Smooth muscle cell of trachea (primary cell): ENCODE measurements at places on chromosomes 6 and 20. TPM values are rescaled to one million over a fixed set of nuclear protein-coding genes. Genes with fewer than 3 reads are reported as not detected.

The SLC22A1 gene
- total RNA-seq: 0.44 and 1.3 TPM in 2 replicates

The FAM217A gene
- not detected in 2 replicates for total RNA-seq

The MOG gene
- total RNA-seq: not detected in 2 replicates

The APCDD1L gene
- total RNA-seq: 3.6 and 17.5 TPM in 2 replicates

The OR2B3 gene
- not detected in 2 replicates for total RNA-seq

The RFX6 gene
- not detected in 2 replicates for total RNA-seq

The LAMP5 gene
- 0.15 TPM in 1 of 2 replicates, not detected in the other for total RNA-seq

The CSE1L gene
- 46.6 and 119 TPM in 2 replicates for total RNA-seq

The RHAG gene
- not detected in 2 replicates for total RNA-seq

The EFCAB8 gene
- total RNA-seq: 0.44 TPM in 1 of 2 replicates, not detected in the other

The SALL4 gene
- 0.15 and 0.17 TPM in 2 replicates for total RNA-seq

The LHFPL5 gene
- not detected in 2 replicates for total RNA-seq

The SRMS gene
- total RNA-seq: not detected in 2 replicates

The MATN4 gene
- 0.33 TPM in 1 of 2 replicates, not detected in the other for total RNA-seq

The ACAT2 gene
- 19.0 and 76.8 TPM in 2 replicates for total RNA-seq

The SLC24A3 gene
- total RNA-seq: under 0.01 TPM in 1 of 2 replicates, not detected in the other

The NHLRC1 gene
- total RNA-seq: 4.7 and 5.6 TPM in 2 replicates

The FABP7 gene
- total RNA-seq: 0.15 TPM in 1 of 2 replicates, not detected in the other

The GNAS-AS1 gene
- total RNA-seq: 1.2 and 1.3 TPM in 2 replicates

The CFAP206 gene
- total RNA-seq: 0.44 and 0.50 TPM in 2 replicates

The ELOVL4 gene
- total RNA-seq: 5.6 and 8.7 TPM in 2 replicates

The ALDH5A1 gene
- total RNA-seq: 0.15 and 0.50 TPM in 2 replicates

The TSBP1 gene
- not detected in 2 replicates for total RNA-seq

The LINC00237 gene
- not detected in 2 replicates for total RNA-seq

The TTBK1 gene
- under 0.01 TPM in 1 of 2 replicates, not detected in the other for total RNA-seq

The DDO gene
- 0.29 and 0.66 TPM in 2 replicates for total RNA-seq

The LPA gene
- total RNA-seq: not detected in 2 replicates

The TFAP2D gene
- total RNA-seq: not detected in 2 replicates

The SEMG2 gene
- not detected in 2 replicates for total RNA-seq

The ZNF334 gene
- total RNA-seq: 1.6 and 2.5 TPM in 2 replicates

The SAPCD1 gene
- total RNA-seq: 1.3 and 1.9 TPM in 2 replicates

The DEFB128 gene
- not detected in 2 replicates for total RNA-seq

The BMP6 gene
- total RNA-seq: 0.87 and 1.3 TPM in 2 replicates

The TNFRSF6B gene
- 24.3 and 66.5 TPM in 2 replicates for total RNA-seq

The PAX1 gene
- total RNA-seq: not detected in 2 replicates

The SLC18B1 gene
- total RNA-seq: 6.0 and 11.5 TPM in 2 replicates

The DLK2 gene
- total RNA-seq: 0.66 TPM in 1 of 2 replicates, not detected in the other

The TAP2 gene
- total RNA-seq: 24.3 and 29.1 TPM in 2 replicates

The GSTA2 gene
- total RNA-seq: not detected in 2 replicates

The PTP4A1 gene
- 44.5 and 62.8 TPM in 2 replicates for total RNA-seq

The C20orf96 gene
- 3.0 and 7.9 TPM in 2 replicates for total RNA-seq

The TPD52L1 gene
- total RNA-seq: 4.9 and 10.8 TPM in 2 replicates

The ZHX3 gene
- 26.3 and 31.9 TPM in 2 replicates for total RNA-seq

The VIP gene
- not detected in 2 replicates for total RNA-seq
